Progenitor cell of endocrine pancreas (in vitro differentiated cells): ENCODE measurements at places on chromosomes 3 and 15. TPM values are rescaled to one million over a fixed set of nuclear protein-coding genes. Genes with fewer than 3 reads are reported as not detected.

DNA sequence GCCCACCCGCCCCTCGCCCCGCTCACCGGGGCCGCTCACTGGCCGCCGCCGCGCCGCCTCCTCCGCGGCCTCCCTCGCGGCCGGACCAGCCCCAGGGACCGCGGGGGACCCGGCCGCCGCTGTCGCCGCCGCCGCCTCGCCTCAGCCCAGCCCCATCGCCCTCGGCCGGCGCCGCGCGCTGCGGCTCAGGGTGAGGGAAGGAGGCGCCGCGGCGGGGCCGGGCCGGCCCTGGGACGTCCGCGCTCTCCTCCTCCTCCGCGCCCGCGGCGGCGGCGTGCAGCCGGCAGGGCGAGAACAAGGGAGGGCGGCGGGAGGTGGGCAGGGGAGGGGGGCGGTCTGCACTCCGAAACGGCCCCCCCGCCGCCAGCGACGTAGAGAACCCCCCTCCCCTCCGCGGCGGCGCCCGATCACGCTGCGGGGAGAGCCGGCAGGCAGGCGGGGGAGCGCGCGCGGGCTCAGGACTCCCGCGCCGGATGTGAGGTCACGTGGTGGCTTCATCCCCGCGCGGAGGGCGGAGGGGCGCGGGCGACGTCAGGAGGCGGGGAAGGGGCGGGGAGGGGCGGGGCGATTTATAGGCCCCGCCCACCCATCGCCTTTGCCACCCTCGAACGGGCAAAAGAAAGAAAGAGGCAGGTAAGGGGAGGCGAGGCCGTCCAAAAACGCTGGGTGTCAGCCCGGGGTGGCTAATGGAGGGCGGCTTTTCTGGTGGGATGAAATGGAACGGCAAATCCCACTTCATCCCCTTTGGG, at the start of gene ATP13A3:
ATP13A3 (minus strand) TSS at position 463 of the 749 bp plus-strand sequence. CDS start 24,812 bp downstream, outside the sequence.
- peak within 1 kb of the TSS; percentile 95 for H3K27ac ChIP-seq
- peaks cover 26% of the 10 kb centered on the region for H3K4me1 ChIP-seq
- H3K36me3 ChIP-seq: peaks cover 12% of the 10 kb centered on the region
- H3K27me3 ChIP-seq: no peaks in the 10 kb centered on the region
- peak; percentile 70 for DNase-seq
- peak within 1 kb of the TSS; percentile 90 for H3K4me3 ChIP-seq

DNA sequence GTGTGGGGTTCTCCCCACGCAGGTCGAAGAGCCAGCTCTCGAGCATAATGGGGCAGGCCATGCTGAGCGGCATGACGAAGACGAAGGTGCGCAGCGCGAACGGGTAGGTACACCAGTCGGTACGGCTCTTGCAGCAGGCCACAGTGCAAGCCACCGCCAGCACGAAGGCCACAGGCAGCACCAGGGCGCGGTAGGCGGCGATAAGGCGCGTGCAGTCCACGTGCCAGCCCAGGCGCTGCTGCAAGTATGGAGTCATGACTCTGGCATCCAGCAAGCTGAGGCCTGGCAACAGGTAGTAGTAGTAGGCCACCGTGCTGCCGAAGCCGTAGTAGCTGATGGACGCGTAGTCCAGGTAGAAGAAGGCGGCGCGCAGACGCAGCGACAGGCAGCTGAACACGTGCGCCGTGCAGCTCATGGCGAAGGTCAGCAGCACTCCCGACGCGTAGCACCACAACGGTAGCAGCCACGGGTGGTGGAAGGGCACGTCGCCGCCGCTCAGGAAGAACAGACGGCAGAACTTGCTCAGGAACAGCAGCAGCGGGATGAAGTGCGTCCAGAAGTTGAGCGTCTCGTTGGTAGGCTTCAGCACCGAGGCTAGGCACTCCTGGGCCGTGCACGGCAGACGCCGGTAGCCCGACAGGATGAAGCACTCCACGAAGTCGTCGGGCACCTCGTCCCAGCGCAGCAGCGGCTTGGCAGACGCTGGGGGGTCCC, 797 bp downstream of the PAQR9 start:
- H3K27me3 ChIP-seq: peaks cover 22% of the 10 kb centered on the region
- peaks cover 6% of the 10 kb centered on the region for H3K36me3 ChIP-seq
- H3K4me3 ChIP-seq: peak overlapping the region; percentile 83
- no peak for DNase-seq

DNA sequence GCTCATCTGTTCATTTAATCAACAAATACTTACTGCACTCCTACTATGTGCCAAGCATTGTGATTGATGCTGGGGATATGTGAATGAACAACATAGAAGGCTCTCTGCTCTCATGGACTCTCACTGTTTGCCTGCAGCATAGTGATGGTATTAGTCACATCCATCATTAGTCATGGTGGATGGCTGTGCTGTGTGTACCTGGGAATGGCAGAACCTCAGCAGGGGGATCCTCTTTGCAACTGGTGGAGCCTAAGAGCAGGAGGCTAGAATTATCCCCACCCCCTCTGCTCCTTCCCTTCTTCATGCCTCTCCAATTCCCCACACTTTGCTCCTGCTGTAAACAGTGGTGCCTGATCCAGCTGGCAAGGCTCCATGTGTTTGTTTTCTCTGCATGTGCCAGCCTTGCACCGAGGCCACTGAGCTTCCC, 20.5 kb downstream of the BOC start:
- H3K27me3 ChIP-seq: no peaks in the 10 kb centered on the region
- H3K4me3 ChIP-seq: no peak overlapping the region
- H3K27ac ChIP-seq: no peak overlapping the region
- H3K4me1 ChIP-seq: peaks cover 6% of the 10 kb centered on the region
- H3K36me3 ChIP-seq: no peaks in the 10 kb centered on the region

- no peaks in the 10 kb centered on the region for H3K27me3 ChIP-seq
- no peak for DNase-seq
- H3K27ac ChIP-seq: no peak overlapping the region
Observed at GRCh38 chr15:34252545-34252944, 27.7 kb downstream of the EMC4 start.

DNA sequence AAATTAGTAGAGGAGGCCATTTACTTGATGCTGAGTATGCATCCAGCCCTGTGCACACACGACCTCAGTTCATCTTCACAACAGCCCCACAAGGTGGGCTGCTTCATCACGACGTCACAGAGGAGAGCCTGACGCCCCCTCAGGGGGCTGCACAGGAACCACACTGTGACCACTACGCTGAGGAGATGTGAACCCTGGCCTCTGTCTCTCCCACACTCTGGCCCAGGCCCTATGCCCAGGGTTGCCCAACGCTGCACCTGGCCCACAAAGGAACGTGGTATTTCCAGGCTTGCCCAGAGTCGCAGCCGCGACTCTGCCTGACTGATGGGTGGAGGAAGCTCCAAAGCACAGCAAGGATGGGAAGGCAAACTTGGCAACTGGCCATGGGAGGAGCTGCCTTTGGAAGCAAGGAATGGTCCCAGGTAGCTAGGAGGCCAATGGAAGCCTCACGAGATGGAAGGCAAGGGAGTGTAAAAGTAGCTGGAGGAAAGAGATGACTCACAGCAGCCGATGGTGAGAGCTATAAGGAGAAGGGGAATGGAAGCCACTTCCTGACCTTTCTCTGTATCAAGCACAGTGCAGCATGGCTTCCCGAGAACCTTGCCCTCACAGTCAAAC, 226.0 kb downstream of the KLF13 start:
- no peak overlapping the region for H3K27ac ChIP-seq
- no peaks in the 10 kb centered on the region for H3K36me3 ChIP-seq
- H3K4me1 ChIP-seq: no peaks in the 10 kb centered on the region
- no peak overlapping the region for H3K4me3 ChIP-seq
- no peak for DNase-seq
- H3K27me3 ChIP-seq: no peaks in the 10 kb centered on the region

DNA sequence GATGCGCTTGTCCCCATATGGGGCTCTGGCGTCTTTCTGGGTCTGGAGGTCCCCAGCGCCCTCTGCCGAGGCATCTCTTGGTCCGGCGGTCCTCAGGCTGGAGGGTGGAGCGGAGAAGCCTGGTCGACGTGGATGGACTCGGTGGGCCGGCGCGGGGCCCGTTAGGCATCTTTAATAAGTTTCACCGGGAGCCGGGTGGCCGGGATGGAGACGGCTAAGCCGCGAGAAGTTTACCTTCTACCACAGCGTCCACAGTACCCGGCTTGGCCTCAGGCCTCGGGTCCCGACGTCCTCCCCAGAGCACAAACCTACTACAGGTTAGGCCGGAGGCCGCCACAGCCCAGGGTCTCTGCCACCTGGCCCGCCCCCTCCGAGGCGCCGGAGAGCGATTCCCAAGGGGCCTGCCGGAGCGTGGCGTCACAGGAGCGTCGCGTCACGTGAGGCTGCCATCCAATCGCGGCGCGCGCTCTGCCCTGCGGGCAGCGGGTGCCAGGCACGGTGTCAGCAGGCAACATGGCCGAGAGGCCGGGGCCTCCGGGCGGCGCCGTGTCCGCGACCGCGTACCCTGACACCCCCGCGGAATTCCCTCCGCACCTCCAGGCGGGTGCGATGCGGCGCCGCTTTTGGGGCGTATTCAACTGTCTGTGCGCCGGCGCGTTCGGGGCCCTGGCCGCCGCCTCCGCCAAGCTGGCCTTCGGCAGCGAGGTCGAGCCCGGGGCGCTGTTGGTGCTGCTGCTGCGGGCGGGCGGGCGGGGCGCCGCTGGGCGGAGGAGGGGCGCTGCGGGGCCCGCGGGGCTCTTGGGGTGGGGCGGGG, at the start of gene TMEM42:
TMEM42 (plus strand) TSS at position 501 of the 814 bp plus-strand sequence; CDS start at position 514, 13 bp downstream.
- peak; percentile 87 for DNase-seq
- peak within 1 kb of the TSS; percentile 80 for H3K4me3 ChIP-seq
- peak within 1 kb of the TSS; percentile 98 for H3K27ac ChIP-seq
- peaks cover 4% of the 10 kb centered on the region for H3K36me3 ChIP-seq
- H3K4me1 ChIP-seq: peaks cover 6% of the 10 kb centered on the region

DNA sequence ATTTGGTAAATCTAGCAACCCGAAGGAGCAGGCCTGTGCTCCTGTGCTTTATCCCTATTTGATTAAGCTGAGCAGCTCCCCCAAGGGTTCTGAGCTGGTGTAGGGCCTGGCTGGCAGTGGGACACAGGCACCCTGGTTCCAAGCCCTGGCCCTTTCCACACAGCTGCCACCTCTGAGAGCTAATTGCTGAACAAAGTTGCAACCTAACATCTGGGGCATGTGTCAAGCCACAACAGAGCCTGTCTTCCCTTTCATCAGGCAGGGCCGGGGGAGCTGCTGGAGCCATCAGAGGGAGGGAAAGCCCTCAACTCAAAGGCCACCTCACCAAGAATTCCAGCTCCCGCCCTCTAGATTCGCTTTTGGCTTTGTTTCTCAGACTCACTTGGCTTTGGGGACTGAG, 17.1 kb upstream of the MRPS22 start:
- H3K27me3 ChIP-seq: peaks cover 87% of the 10 kb centered on the region
- no peaks in the 10 kb centered on the region for H3K4me1 ChIP-seq
- no peaks in the 10 kb centered on the region for H3K36me3 ChIP-seq

- H3K27me3 ChIP-seq: no peaks in the 10 kb centered on the region
- H3K27ac ChIP-seq: no peak overlapping the region
- H3K36me3 ChIP-seq: peaks cover 8% of the 10 kb centered on the region
- no peak overlapping the region for H3K4me3 ChIP-seq
- DNase-seq: no peak
Observed at GRCh38 chr3:67564008-67564407, 90.4 kb downstream of the SUCLG2 start.

- DNase-seq: no peak
- peak overlapping the region; percentile 72 for H3K4me3 ChIP-seq
- peak overlapping the region; percentile 98 for H3K27ac ChIP-seq
- H3K36me3 ChIP-seq: peaks cover 15% of the 10 kb centered on the region
- no peaks in the 10 kb centered on the region for H3K27me3 ChIP-seq
Observed at GRCh38 chr15:92881211-92881754, 18.8 kb upstream of the CHD2 start.

DNA sequence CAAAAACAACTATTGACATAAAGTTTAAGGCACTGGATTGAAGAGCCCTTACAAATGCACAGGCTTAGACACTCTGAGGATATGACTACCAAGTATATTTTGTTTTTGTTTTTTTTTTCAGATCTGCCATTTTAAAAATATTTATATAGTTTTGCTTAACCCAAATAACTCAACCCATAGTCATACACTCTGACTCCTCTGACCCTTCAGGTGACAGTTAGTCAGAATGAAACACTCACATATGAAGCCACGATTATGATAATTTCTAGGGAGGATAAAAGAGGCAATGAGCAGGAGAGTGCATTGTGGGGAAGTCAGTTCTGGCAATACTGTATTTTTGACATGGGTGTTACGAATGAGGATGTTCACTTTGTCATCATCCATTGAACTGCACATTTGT, 774.7 kb downstream of the MECOM start:
- DNase-seq: no peak
- H3K36me3 ChIP-seq: no peaks in the 10 kb centered on the region
- no peak overlapping the region for H3K4me3 ChIP-seq
- H3K27me3 ChIP-seq: peaks cover 2% of the 10 kb centered on the region
- no peak overlapping the region for H3K27ac ChIP-seq

DNA sequence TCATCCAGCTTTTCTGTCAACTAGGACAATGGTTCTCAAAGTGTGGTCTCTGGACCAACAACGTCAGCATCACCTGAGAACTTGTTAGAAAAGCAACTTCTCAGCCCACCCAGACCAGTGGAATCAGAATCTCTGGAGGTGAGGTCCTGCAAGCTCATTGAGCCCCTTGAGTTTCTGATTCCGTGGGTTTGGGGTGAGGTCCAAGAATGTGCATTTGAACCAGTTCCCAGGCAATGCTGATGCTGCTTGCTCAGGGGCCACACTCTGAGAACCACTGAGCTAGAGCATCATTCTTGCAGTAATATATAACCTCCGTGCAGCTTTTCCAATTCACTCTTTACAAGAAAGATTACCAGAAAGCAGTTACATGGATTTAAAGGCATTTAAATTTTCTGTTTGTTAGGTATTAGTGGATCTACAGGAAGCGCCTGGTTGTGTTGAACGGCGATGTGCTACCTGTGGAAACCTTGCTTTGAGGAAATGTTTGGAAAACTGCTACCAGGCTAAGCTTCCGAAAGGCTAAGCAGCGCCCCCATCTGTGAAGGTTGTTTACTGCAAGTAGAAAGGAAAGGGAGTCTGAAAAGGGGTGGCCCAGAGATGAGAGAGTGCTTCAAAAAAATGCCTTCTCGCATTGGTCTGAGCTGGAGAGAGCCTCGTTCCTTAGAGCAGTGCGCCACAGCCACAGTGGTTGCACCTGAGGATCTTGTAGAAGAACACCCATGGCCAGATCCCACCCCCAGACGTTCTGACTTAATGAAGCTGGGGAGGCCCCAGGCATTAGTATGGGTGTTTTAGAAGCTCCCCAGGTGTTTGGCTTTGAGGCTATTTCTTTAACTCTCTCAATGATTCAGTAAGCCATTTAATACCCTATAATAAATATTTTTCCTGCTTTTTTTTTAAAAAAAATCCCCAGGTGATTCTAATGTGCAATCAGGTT, 50.0 kb downstream of the RLBP1 start:
- H3K27ac ChIP-seq: no peak overlapping the region
- peaks cover 2% of the 10 kb centered on the region for H3K36me3 ChIP-seq
- DNase-seq: peak; percentile 55
- H3K4me3 ChIP-seq: no peak overlapping the region
- H3K4me1 ChIP-seq: peaks cover 20% of the 10 kb centered on the region

DNA sequence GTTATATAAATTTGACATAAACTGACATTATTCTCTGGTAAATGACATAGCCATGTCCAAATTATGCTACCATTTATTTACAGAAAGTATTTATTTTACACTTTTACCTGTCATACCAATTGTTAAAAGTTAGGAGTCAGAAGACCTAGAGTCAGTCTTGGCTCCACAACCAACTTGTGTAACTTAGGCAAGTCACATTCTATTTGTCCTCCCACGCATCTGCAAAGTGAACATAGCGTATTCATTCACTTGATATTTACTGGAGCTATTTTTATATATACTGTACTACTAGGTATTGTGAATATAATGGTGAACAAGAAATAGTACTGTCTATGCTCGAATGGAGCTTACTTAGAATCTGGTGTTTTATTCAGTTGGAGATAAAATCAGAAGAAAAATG, 78.7 kb downstream of the ZNF280D start:
- no peak overlapping the region for H3K27ac ChIP-seq
- no peaks in the 10 kb centered on the region for H3K36me3 ChIP-seq
- peaks cover 2% of the 10 kb centered on the region for H3K4me1 ChIP-seq
- DNase-seq: no peak
- no peak overlapping the region for H3K4me3 ChIP-seq

AGBL1 gene
- total RNA-seq: not detected in 2 replicates

AADAC gene
- not detected in 2 replicates for total RNA-seq

LDHAL6B gene
- total RNA-seq: not detected in 2 replicates

ALDH1A2 gene
- total RNA-seq: 1.4 and 2.4 TPM in 2 replicates

AP2M1 gene
- 213 and 223 TPM in 2 replicates for total RNA-seq
